ENCODE measurements at places on chromosomes 4 and X.

- no peak for DNase-seq
Measured at GRCh38 chrX:81280148-81280547, 78.2 kb downstream of the SH3BGRL start.

DNA sequence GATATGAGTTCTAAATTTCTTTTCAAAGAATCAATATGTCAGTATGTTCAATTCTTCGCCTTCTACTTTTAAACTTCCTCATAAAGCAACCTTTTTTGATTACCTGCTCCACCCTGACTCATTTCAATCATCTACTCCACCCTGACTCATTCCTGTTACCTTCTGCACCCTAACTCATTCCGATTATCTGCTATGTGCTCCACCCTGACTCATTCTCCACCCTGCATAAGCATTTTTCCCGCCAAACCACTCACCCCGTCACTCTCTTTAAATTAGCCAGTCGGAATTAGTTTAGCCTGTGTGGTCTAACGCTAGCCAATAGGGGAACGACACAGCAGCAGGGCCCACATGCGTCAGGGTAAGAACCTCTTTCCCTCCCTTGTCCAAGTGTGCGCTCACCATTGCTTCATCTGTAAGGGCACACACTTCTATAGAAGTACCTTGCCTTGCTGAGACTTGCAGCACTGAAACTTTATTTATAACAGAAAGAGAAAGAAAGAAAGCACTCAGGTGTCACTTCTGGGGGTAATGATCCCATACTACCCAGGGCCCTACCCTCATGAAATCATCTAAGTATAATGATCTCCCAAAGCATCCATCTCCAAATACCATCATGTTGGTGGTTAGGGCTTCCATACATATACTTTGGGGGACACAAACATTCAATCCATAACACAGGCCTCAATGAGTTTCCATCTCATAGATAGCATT lies 875.2 kb downstream of the RAPGEF2 start:
- DNase-seq: no peak

DNA sequence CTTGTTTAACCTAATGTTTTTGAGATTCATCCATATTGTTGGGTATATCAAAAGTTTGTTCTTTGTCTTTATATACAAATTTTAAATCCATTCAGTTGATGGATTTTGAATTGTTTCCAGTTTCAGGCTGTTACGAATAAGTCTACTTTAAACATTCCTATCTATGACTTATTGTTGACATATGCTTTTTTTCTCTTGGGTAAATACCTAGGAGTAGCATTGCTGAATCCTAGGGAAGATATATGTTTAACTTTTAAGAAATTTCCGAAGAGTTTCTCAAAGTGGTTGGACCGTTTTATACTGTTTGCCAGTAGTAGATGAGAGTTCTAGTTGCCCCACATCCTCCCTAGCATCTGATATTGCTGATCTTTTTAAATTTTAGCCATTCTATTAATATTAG lies 60.9 kb upstream of the IL13RA1 start:
- no peak for DNase-seq

GRCh38 chr4:87321888-87322287 lies 794 bp downstream of the HSD17B13 start:
- no peak for DNase-seq

- DNase-seq: no peak
Measured at GRCh38 chr4:6340446-6341015, 70.9 kb downstream of the WFS1 start.
